ENCODE measurements at places on chromosomes 2 and 18.

- no peaks in the 10 kb centered on the region for H3K27me3 ChIP-seq
- peaks cover 2% of the 10 kb centered on the region for H3K36me3 ChIP-seq
- H3K27ac ChIP-seq, result no peak overlapping the region
- no peak for DNase-seq
- peaks cover 9% of the 10 kb centered on the region for H3K4me1 ChIP-seq
Observed at GRCh38 chr2:207865210-207865609, 95.5 kb upstream of the FZD5 start.

DNA sequence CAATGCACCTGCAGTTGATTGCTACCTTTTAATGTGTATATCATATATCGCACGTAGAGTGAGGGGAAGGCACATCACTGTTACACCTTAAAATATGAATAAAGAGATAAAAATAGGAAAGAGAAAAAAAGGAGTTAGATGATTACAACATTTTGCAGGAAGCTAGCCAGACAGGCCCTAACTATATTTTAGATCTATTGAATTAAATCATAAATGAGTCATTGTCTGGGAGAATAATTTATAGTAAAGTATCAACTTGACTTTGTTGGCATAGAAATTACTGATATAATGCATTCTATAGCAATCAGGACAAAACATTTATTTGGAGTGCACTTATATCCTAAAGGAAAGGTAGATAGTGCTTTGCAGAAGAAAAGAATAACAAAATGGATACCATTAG lies 384.9 kb upstream of the NXPH2 start:
- no peaks in the 10 kb centered on the region for H3K27me3 ChIP-seq
- H3K4me3 ChIP-seq, result no peak overlapping the region
- DNase-seq, result no peak
- no peak overlapping the region for H3K27ac ChIP-seq

- H3K27ac ChIP-seq, result no peak overlapping the region
- DNase-seq, result no peak
- H3K27me3 ChIP-seq, result no peaks in the 10 kb centered on the region
- H3K36me3 ChIP-seq, result no peaks in the 10 kb centered on the region
Observed at GRCh38 chr18:49747876-49748275, 65.5 kb downstream of the ACAA2 start.

- no peaks in the 10 kb centered on the region for H3K36me3 ChIP-seq
- DNase-seq, result no peak
- H3K4me3 ChIP-seq, result no peak overlapping the region
- H3K27me3 ChIP-seq, result no peaks in the 10 kb centered on the region
- H3K27ac ChIP-seq, result no peak overlapping the region
Observed at GRCh38 chr2:85718009-85718391, 23.8 kb downstream of the GNLY start.

GRCh38 chr2:127621981-127622431 lies 23.9 kb upstream of the GPR17 start:
- H3K36me3 ChIP-seq, result no peaks in the 10 kb centered on the region
- DNase-seq, result no peak
- no peaks in the 10 kb centered on the region for H3K4me1 ChIP-seq
- H3K27ac ChIP-seq, result no peak overlapping the region
- H3K27me3 ChIP-seq, result no peaks in the 10 kb centered on the region

DNA sequence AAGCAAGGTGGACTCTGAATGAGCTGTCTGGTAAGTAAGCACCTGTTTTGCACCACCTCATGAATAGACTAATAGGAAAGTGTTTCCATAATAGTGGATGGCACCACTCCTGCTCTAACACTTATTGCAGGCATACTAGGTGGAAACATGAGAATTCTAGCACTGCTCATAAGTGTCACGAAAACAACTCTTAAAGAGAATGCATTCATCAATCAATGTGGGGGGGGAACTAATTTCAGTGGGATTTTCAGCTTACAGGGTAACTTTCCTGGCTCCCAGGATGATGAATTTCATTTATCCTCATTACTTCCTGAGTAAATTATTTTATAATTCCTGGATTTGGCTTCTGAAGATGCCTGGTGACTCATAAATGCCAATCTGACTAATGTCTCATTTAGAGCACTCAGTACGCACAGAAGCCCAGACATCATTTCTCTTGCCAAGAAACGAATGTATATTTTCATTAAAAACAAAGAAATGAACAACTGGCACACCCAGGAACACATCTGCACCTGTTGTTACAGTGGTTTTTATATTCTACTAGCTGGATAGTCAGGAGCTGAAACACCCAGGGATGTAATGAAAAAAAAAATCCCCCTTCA lies 129.6 kb downstream of the PID1 start:
- H3K4me1 ChIP-seq, result peaks cover 15% of the 10 kb centered on the region
- H3K36me3 ChIP-seq, result no peaks in the 10 kb centered on the region
- H3K4me3 ChIP-seq, result no peak overlapping the region
- DNase-seq, result no peak
- no peak overlapping the region for H3K27ac ChIP-seq
- no peaks in the 10 kb centered on the region for H3K27me3 ChIP-seq

DNA sequence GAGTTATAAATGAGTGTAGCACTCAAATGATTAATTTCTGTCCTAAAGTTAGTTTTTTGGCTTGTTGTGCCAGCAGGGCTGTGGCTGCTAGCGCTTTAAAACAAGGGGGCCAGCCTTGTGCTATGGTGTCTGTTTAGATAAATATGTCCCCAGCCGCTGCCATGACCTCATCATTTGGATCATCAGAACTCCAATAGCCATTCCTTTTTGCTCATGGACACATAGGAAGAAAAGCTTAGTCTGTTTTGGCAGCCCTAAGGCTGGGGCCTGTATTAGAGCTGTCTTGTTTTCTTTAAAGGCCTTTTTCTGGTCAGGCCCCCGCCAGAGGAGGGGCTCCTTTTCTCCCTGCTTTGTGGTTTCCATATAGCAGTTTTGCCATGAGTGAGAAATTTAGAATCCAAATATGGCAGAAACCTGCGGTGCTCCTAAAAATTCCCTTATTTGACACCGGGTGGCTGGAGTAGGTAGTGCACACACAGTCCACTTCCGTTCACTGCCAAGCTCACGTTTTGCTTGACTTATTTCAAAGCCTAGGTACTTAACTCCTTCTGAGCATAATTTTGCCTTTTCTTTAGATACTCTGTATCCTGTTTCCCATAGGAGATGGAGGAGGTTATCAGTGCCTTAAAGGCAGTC lies 60.4 kb upstream of the SLC35G4 start:
- no peaks in the 10 kb centered on the region for H3K27me3 ChIP-seq
- DNase-seq, result no peak
- no peak overlapping the region for H3K27ac ChIP-seq
- no peaks in the 10 kb centered on the region for H3K4me1 ChIP-seq

GRCh38 chr2:11155381-11156035 lies at the start of gene SLC66A3:
TSS of gene SLC66A3 (plus strand) at chr2:11155467. CDS start at chr2:11155547, 80 bp downstream.
- no peaks in the 10 kb centered on the region for H3K27me3 ChIP-seq
- H3K36me3 ChIP-seq, result no peaks in the 10 kb centered on the region
- peaks cover 28% of the 10 kb centered on the region for H3K4me1 ChIP-seq
- peak; percentile 25 for DNase-seq

Data from thoracic aorta (tissue), 2 donors.